ENCODE measurements at places on chromosomes 2 and 18.
A peak's percentile ranks its signal among the peaks of the same experiment; 100 is the strongest.

DNA sequence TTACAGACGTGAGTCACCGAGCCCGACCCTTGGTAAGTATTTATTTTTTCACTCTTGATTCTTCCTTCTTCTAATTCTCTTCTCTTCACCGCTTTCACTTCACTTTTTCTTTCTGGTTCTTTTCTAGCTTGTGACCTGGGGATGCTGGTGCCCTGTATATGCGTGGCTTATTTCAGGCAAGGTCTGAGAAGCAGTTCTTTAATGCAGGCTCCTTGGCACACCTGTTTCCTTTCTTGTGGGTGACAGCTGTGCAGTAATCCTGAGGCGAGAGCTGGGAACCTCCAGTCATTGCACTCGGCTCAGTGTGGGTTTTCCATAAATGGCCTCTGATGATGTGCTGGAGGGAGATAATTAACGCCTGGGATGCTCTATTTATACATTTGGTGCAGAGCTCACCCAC is 193.8 kb downstream of the TSN start:
- peak; percentile 88 for DNase-seq

DNA sequence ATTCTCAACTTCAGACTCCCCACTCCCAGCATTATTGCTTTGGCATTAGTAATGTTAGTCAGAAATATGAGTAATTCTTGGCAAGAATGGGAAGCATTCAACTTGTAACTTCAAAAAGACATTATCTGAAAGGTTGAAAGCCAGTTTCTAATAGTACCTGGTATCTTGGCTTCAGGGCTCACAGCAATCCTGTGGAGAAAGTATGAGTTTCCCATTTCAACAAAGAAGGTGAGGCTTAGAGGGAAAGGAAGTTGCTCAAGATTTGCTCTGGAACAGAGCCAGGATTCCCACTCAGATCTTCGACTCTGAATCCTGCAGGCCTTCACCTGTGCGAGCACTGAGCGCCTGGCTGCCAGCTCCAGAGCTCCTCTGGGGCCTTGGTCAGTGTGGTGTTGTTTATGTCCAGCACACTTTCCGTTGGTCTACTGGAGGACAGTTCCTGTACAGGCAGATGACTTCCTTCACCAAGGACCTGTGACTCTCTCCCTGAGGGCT is 136.1 kb downstream of the MCFD2 start:
- DNase-seq, result no peak

- no peak for DNase-seq
Observed at GRCh38 chr2:145677371-145677770, 1157.5 kb upstream of the ZEB2 start.

- DNase-seq, result no peak
Observed at GRCh38 chr2:64391424-64391823, 62.5 kb upstream of the LGALSL start.

GRCh38 chr2:228699400-228699799 is 517.9 kb upstream of the SPHKAP start:
- no peak for DNase-seq

DNA sequence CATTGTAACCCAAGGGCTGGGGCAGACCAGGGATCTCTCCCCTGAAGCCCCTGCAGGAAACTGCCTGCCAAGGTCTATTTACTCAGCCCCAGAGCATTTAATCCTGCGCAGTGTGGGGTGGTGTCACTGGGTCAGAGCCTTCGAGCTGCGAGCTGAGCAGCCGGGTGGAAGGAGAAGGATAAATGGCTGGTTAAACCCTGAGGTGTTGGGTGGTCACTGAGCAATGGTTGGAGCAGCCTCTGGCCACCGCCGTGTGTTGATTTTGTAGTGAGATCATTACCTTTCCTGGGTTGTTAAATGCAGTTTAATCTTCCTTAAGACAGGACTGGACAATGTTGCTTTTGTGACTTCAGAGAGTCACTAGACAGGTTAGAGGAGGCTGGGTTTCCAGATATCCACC is 98.1 kb downstream of the SETBP1 start:
- DNase-seq, result no peak

GRCh38 chr2:124046332-124046731 is 21.2 kb downstream of the CNTNAP5 start:
- DNase-seq, result no peak

DNA sequence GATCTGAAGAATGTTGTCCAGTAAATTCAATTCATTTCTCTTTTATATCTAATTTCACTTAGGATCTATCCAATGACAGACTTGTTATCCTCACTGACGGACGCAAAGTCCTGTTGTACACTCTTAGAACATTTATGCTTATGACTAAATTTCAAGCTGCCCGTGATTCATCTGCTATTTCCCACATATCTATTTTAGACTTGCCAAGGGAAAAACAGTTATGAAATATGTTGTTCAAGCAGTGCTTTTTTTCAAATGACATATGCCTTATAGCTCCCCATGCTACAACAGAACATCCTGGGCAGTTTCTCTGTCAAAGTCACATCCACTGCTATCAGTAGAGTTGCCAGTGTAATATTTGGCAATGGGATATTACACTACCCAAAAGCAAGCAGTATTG is 94.2 kb upstream of the CBLN2 start:
- DNase-seq, result no peak

GRCh38 chr2:8406271-8406670 is 275.6 kb upstream of the ID2 start:
- DNase-seq, result no peak

- DNase-seq, result no peak
Observed at GRCh38 chr2:127531221-127531648, 4.2 kb upstream of the MYO7B start.

DNA sequence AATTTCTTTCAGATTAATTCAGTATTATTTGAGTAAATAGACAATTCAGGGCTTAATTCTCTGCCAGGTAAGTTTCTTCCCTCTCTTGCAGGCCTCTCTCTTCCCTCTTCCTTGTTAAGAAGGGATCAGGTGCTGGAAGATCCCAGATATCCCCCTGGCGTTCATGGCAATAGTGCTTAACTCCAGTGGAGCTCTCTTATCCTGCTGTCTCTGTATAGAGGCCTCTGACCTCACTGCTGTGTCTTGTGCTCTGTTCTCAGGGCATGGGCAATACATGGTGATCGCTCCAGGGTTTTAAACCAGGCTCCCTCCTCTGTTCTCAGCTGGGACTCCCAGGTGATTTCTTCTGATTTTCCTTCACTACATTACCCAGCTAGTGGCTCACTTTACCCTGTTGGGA is 226.8 kb downstream of the MC4R start:
- no peak for DNase-seq

- DNase-seq, result peak; percentile 64
Observed at GRCh38 chr2:73297151-73297559, 3.8 kb upstream of the EGR4 start.

DNA sequence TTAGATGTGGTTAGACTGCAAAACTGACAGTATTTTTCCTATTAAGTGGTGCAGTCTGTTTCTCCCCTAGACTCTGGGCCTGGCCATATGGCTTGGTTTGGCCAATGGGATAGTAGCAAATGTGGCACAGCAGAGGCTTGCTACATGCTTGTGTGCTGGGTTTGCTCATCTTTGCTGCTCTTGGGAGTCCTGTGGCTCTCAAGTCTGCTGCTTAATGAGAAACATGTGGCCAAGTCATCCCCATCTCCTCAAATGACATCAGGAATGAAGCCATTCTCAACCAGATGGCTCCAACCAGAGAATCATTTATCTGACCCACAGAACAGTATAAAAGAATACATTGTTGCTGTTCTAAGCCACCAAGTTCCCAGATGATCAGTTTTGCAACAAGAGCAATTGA is 57.1 kb upstream of the PAX3 start:
- DNase-seq, result peak; percentile 27

DNA sequence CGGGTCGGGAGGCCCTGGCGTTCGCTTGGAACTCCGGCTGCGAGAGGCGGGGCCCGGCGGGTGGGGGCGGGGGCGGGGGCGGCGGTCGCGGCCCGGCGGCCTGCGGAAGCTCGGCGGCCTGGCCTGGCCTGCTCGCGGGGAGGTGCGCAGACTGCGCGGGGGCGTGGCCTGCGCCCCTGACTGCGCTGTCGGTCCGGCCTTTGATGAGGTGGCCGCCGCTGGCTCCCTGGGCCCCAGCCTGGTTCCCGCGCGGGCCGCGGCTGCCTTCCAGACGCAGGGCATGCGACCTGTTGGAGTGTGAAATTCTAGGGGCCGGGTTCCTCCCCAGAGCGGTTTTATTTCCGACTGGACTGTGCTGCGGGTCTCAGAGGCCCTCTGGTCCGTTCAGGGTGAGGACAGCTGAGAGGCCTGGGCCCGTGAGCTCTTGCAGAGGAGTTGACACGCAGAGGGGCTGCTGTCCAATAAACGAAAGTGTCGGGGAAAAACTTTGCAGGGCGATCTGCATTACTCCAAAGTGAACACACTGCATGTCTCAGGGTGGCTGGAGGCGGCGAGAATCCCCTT is 629 bp downstream of the NRBP1 start:
- peak; percentile 73 for DNase-seq

- DNase-seq, result no peak
Observed at GRCh38 chr2:3469486-3469885, 49.8 kb downstream of the ADI1 start.

DNA sequence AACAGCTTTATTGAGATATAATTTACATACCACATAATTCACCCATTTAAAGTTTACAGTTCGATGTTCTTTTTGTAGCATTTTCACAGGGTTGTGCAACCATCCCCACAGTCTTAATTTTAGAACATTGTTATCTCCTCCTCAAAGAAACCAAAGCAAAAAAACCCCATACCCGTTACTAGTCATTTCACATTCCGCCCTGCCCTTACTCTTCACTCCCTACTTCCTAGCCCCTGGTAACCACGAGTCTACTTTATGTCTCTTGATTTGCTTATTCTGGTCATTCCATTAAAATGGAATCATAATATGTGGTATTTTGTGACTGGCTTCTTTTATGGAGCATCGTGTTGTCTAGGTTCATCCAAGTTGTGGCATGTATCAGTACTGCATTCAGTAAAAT is 137.7 kb downstream of the TANC1 start:
- no peak for DNase-seq

DNA sequence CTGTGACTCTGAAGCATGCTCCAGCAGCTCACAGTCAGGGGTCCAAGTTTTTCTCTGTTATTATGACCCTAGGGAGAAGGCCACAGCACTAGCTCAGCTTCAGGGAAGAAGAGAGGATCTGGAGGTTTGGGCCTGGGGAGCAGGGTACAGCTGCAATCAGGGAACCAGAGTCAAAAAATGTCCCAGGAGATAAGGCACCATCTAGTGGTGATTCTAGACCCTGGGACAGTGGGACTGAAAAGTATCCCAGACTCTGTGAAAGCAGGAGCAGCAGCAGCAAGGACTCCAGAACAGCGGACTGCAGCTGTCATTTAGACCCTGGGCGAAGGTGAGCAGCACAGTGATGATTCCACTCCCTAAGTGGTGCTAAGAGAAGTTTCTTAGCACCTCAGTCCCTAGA is 278.4 kb upstream of the DDX18 start:
- peak; percentile 43 for DNase-seq

GRCh38 chr2:142153601-142154000 is 22.8 kb upstream of the LRP1B start:
- no peak for DNase-seq

- DNase-seq, result peak; percentile 97
Observed at GRCh38 chr18:48122376-48122775, 191.9 kb upstream of the SMAD2 start.

GRCh38 chr2:105804266-105804665 is 59.6 kb downstream of the NCK2 start:
- peak; percentile 93 for DNase-seq

- no peak for DNase-seq
Observed at GRCh38 chr2:160270571-160271113, 70.6 kb upstream of the ITGB6 start.

DNA sequence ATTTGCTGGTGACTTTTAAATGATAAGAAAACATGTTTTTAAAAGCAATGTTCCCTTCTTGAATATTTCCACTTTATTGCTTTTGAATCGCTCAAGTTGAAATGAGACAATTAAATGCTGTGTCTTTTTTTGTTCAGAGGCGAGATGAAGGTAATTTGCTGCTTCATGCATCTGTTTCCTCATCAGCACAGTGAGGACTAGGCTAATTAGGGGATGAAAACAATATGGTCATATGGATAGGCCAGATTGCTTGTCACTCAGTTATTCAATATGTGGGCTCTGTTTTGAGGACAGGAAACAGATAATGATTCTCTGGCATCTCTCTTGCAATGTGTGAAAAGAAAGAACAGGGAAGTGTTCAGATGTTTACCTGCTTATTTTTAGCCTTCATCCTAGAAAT is 61.0 kb downstream of the ERBB4 start:
- DNase-seq, result peak; percentile 69

DNA sequence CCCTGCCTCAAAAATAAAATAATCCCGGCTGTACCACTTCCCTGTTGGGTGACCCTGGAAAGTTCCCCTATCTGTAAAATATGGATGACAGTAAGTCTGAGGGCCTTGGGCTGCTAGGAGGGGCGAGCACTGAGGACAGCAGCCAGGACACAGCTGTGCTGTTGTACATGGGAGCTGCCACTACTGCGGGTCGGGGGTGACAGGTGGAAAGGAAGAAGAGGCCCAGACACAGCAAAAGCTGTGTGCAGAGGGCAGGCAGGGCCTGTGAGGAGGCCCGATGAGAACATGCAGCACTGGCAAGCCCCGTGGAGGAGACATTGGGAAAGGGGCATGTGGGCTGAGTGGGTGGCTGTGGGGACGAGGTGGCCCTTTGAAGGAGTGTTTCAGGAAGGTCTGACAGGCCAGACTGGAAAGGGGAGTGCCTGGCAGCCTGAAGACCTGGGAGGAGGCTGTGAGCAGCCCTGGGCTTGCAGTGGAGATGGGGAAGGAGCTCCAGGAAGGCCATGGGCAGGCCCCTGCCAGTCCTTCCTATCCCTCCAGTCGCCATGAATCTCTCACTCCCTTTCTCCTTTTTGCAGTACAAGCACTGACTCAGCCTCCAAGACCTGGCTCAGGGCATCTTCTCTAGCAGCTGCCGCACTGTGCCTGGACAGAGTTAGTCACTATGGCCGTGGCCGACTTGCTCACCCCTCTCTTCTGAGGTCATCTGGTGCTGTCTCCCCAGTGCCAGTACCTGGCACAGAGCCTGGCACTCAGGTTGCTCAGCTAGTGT is 28.9 kb upstream of the SEMA4C start:
- DNase-seq, result no peak

- DNase-seq, result no peak
Observed at GRCh38 chr2:232075080-232075479, 113.6 kb downstream of the DIS3L2 start.

DNA sequence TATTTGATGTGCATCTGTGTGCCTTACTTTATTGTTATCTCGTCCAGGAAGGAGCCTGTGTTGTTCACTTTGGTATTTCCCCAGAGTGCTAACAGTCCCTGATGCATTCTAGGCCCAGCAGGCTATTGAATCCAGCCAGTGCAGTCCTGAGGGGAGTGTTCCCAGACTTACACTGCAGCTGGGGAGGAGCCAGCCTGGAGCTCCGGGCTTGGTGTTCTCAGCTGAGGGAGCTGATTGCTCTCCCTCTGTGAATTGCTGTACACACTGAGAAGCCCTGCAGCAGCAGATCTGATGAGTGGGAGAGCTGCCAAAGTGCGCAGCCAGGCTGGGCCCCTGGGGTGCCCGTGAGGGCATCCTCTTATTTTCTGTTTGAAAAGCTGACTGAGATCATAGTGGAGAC is 159.2 kb downstream of the GALNT3 start:
- DNase-seq, result no peak

GRCh38 chr2:274503-274902 is 9.8 kb downstream of the ACP1 start:
- no peak for DNase-seq
